MV-4-11 (cell line): ENCODE measurements at places on chromosomes 1 and 21.

- peak; percentile 58 for DNase-seq
These were observed 10.5 kb downstream of the KIAA1614 start for GRCh38 chr1:180923021-180923841.

DNA sequence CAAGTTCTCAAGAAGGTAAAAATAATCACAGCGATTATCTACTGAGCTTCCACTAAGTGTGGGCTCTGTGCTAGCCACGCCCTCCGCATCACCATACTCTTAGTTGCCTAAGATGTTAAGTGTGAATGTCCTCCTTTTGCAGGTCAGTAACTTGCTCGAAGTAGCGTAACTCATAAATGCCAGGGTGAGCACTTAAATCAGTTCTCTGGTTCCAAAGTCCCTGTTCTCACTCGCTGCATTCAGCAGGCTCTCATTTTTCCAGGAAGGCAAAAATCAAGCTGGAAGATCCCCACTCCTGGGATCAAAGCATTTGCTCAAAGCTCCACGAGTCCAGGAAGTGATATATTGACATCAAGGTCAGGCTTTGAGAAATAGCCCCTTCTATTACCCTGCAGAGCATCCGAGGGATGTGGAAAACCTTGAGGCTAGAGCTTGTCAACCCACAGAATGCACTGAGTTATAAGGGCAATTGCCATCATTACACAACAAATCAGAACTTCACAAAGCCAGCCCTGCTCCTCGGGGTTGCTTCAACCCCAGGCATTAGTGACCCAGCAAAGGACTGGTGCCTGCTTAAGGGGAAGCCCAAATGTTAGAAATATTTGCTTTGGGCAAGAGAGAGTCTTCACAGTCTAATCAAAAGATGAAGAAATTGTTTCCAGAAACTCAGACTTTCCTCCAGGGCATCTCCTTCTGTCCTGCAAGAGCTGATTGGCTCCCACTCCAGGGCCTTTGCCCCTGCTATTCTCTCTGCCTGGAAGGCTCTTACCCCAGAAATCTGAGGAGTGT, 19.5 kb downstream of the SLC30A1 start:
- no peak for DNase-seq

DNA sequence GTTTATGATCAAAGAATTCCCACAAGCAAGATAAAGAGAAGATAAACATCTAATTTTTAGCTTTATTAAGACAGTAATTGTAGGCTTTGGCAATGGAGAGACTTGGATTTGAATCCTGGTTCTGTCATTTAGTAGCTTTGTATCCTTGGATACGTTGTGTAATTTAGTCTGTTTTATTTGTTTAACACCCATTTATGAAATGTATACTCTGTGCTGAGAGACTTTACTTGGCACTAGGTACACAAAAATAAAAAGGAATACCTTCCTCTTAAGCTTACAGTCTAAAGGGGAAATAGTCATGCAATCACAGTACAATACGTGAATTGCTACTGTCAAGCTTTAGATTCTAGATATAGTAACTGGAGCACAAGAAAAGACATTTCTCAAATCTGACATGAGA, 23.8 kb downstream of the ZMPSTE24 start:
- no peak for DNase-seq

DNA sequence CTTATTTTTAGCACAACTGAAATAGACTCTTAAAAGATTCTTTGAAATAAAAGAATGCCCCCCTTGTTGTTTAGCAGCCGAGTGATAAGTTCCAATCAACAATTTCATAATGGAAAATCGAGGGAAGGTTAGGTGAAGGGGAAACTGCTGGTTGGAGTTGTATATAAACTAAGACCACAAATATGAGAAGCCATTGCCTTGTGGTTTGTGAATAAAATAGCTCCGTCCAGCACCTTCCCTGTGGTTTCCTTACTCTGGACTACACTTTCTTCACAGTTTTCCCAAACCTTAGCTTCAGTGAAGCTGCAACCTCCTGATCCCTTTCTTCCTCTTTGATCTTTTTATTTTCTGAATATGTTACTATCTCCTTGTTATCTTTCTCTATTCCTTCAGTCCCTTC, 6.7 kb upstream of the RAB3GAP2 start:
- no peak for DNase-seq

DNA sequence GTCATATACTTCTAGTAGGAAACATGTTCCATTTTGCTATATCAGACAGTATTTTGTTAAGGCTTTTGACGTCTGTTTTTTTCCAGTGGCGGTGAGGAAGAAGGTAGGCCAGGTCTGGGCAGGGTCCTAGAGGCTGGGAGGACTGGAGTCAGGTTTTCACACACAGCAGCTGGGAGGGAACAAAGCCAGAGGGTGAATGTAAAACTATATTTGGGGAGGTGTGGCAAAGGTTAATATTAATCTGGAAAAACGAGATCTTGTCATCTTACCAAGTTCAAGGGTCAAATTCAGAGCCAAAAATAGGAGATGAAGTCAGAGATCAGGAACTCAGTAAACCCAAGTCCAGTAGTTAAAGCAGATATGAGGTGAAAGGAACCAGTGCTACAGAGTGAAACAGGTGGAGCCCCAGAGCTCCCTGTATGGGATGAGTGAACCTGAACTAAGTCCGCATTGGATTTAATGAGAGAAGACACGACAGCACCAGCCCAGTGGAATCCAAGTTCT, 10.7 kb upstream of the OTUD7B start:
- DNase-seq = no peak

GRCh38 chr1:218459450-218459849, 114.3 kb downstream of the TGFB2 start:
- DNase-seq = no peak

- peak; percentile 99 for DNase-seq
These were observed 2.8 kb upstream of the C1orf162 start for GRCh38 chr1:111471012-111471411.

- peak; percentile 7 for DNase-seq
These were observed 31.7 kb upstream of the CAMTA1 start for GRCh38 chr1:6753320-6754140.

GRCh38 chr1:49036700-49037099, 260.0 kb upstream of the BEND5 start:
- DNase-seq = no peak

GRCh38 chr1:166910396-166910994, 34.4 kb upstream of the TADA1 start:
- DNase-seq = peak; percentile 69

DNA sequence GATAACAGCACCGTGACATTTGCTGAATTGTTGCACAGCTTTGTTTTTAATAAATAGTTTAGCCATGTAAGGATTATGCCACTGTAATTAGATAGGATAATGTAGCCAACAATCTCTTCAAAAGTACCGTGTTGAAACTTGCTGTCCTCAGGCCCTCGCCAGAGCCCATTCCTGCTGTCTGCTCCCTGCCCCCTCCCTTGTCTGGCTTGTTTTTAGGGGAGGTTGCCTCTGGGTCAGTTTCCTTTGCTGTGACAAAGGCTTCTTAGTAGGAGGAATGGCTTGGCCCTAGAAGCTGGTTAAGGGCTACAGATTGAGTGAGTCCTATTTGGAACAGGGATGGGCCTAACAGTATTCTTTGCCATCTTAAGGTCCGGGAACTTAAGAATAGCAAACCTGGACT, 107.9 kb downstream of the LMO4 start:
- DNase-seq = no peak

DNA sequence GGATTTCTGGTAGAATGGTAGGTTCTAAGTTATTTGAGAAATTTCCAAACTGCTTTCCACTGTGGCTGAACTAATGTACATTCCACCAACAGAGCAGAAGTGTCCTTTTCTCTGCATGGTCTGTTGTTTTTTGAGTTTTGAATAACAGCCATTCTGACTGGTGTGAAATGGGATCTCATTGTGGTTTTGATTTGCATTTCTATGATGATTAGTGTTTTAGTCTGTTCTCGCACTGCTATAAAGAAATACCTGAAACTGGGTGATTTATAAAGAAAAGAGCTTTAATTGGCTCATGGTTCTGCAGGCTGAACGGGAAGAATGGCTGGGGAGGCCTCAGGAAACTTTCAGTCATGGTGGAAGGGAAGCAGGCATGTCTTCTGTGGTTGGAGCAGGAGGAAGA, 80.3 kb downstream of the SDCCAG8 start:
- DNase-seq = no peak

GRCh38 chr21:33780631-33781030, 135.0 kb downstream of the ATP5PO start:
- no peak for DNase-seq

DNA sequence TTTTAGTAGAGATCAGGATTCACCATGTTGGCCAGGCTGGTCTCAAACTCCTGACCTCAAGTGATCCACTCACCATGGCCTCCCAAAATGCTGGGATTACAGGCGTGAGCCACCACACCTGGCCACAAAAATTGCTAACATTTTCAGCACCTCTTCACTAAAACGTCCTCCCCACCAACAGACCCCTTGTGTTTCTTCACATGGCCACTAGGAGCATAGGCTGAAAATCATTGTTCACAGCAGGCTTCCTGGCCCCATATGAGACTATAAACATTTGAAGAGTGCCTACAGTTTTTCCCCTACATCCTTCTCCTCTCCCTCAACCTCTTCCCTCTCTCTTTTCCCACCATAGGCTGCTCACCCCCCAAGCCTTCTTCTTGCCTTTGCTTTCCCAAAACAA, 28.0 kb upstream of the SFPQ start:
- DNase-seq = no peak

- DNase-seq = peak; percentile 50
These were observed 145.7 kb downstream of the SYF2 start for GRCh38 chr1:25086518-25087079.

DNA sequence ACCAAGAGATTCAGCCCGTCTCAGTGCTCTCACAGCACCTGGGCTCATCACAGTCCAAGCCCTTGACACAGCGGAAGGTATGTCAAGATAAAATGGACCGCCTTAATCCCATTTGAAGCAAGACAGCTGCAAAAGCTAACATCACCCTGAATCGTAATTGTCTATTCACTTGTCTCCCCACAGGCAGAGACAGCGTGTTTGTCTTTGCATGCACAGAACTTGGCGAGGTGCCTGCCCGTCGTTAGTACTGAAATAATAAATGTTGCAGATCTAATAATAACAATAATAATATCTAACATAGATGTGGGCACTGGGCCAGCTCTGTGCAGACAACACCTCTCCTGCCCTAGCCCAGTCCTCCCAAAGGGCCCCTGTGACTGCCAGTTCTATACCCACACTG, 271.7 kb downstream of the NPHP4 start:
- no peak for DNase-seq

- DNase-seq = no peak
These were observed 4.9 kb upstream of the SLC44A5 start for GRCh38 chr1:75615613-75616435.

DNA sequence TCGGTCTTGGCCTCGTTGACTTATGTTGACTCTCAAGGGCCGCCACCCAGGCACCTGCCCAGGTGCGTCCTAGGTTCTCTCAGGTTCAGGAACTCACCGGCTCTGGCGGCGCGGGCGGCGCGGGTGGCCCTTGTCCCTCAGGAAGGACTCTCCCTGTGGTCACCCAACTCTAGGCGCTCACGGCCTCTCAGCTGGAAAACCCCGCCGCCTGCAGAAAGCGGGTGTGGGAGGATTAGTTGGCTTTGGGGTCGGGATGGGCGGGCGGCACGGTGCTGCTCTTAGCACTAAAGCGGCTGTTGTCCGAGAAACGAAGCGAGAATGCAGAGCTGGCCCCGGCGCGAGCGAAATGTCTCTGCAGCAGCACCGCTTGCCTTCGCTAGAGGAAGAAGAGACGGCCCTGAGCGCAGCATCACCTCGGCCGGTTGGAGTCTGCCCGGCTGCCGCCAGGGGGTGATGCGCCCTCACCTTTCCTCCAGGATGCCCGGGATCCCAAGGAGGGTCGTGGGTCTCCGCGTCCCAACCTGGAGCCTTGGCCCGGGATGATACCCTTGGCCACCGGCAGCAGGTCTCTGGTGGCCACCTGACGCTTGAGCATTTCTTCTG, 8.1 kb upstream of the TADA1 start:
- DNase-seq = no peak
